ENCODE measurements at places on chromosomes 6 and 20.
A peak's percentile ranks its signal among the peaks of the same experiment; 100 is the strongest.

GRCh38 chr6:27678469-27678868 is 205.6 kb upstream of the ZNF184 start:
- DNase-seq: no peak

DNA sequence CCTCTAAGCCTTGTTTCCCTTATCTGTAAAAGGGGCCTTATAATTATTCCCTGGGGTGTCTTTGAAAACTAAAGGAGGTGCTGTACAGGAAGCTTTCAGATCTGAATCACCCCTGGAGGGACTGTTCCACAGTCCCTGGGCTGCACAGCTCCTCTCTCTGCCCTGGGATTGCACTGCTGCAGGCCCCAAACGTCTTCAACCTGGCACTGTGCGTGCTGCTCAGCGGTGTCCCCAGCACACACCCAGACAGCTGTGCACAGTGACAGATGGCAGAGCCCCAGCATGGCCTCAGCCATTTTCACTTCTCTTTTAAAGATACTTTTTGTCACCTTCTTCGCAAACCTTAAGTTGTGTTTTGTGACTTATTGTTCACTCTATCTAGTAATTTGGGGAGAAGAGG is 50.7 kb upstream of the INSM1 start:
- no peak for DNase-seq

GRCh38 chr6:111187874-111188273 is 100.6 kb downstream of the SLC16A10 start:
- DNase-seq: no peak

GRCh38 chr20:2301164-2301622 is 5.4 kb downstream of the TGM3 start:
- DNase-seq: no peak

- no peak for DNase-seq
Measured at GRCh38 chr6:130694606-130695005, 132.6 kb upstream of the SMLR1 start.

- DNase-seq: peak; percentile 19
Measured at GRCh38 chr6:150835620-150836019, 29.9 kb upstream of the MTHFD1L start.

- DNase-seq: no peak
Measured at GRCh38 chr20:13443690-13444089, 195.0 kb downstream of the TASP1 start.

GRCh38 chr6:25016014-25016720 is 80.4 kb upstream of the RIPOR2 start:
- DNase-seq: no peak

DNA sequence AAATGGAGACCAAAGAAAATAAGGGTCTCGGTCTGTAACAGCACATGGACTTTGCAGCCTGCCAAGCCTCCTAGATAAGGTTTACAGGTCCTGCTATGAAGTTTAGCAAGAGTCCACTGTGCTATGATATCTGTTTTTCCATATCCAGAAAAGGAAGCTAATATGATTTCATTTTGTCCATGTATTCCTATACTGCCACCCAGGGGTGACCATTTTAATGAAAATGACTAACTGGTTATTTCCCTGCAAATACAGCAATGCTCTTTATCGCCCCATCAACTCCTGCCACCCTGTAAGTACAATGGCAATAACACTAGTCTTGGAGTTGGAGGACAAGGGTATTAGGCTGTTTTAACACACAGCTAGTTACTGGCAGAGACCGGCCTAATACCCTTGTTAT is 115.2 kb upstream of the GLP1R start:
- peak; percentile 1 for DNase-seq

GRCh38 chr20:4038676-4039370 is 23.5 kb upstream of the RNF24 start:
- no peak for DNase-seq

- DNase-seq: no peak
Measured at GRCh38 chr6:20312606-20313005, 89.1 kb upstream of the E2F3 start.

- no peak for DNase-seq
Measured at GRCh38 chr6:153588330-153588729, 450.7 kb upstream of the OPRM1 start.

DNA sequence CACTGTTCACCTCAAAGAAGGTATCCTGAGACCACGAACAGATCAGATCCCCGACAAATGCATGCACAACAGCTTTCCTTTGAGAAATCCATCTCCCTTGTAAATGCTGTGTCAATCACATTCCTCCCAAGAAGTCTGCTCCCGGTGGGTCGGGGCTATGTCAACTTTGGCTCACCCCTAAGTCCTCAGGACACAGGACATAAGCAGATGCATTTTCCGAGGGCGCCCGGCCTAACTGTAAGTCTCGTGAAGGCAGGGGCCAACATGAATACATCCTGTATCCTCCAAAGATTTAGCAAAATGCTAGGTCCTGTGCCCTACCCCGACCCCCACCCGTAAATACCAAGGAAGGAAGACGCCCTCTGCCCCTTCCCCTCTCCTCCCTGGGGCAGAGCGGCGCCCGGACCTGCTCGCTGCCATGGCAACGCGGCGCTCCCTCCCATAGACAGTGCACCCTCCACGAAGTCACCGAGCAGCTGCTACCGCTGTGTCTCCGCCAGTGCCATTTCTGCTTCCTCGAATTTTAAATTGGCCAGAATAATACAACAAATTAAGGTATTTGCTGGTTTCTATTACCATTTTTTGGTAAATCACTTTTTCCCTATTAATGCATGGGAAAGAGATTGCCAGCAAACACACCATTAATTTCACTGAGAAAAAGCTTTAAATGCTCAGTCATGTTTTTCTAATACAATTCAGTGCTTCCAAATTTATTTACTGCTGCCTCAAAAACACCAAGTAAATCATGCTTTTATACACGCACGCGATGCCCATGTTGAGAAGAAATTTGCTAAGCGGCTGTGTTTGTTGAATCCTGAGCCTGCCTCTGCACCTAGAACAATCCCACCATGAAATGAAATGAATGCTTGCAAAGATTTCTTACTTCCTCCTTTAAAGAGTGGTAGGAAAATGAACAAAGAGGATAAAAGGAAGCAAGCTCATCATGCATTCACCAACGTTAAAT is 100.6 kb downstream of the PCSK2 start:
- DNase-seq: no peak

- DNase-seq: no peak
Measured at GRCh38 chr6:125444006-125444923, 142.5 kb upstream of the HDDC2 start.

- DNase-seq: no peak
Measured at GRCh38 chr6:113649880-113650609, 207.1 kb upstream of the MARCKS start.

GRCh38 chr6:157615420-157615769 is 207.7 kb upstream of the SNX9 start:
- no peak for DNase-seq

DNA sequence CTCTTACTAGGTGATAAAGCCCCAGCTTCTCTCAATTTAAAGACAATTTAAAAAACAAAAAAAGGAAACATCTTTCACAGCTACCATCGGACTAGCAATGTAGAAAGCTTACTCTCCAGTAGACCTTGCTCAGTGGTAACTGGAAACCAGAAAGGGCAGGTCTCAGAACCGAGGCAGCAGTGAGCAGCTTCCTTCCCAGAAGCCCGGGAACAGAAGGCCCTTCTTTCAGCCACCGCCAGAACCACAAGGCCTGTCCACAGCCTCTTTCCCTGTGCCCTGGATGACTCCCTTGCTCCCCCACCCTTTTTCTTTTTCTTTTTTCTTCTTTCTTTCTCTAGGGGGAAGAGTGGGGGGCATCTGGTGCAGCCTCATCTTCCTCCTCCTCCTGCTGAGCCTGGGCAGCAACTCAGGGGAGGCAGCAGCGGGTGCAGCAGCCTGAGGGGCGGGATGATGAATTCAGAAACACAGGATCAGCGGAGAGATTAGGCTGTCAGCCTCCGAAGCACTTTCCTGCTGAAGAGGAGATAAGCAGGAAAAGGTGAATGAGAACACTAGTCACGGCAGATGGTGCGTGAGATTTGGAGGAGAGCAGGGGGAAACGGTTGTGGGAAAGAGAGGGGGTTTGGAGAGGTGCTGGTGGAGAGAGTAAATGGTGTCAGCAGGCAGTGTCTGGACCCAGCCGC is 158.5 kb downstream of the ID4 start:
- peak; percentile 39 for DNase-seq

- no peak for DNase-seq
Measured at GRCh38 chr6:120938876-120939472, 395.3 kb downstream of the TBC1D32 start.

DNA sequence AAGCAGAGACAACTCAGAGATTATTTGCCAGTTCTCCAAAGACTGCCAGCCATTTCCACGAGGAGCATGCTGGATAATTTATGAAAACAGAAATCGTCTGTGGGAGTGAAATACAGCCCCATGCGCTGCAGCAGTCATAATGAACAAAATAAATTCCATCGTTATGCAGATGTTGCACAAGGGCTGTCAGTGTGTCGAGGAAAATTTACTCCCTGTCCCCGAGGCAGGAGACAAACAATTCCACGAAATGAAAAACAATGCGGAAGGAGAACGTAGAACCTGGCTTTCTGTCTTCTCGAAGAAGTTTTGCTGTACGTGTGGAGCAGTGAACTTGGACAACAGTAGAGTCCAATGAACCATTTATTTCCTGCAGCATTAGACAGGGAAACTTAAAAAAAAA is 399.4 kb downstream of the CD83 start:
- DNase-seq: no peak

DNA sequence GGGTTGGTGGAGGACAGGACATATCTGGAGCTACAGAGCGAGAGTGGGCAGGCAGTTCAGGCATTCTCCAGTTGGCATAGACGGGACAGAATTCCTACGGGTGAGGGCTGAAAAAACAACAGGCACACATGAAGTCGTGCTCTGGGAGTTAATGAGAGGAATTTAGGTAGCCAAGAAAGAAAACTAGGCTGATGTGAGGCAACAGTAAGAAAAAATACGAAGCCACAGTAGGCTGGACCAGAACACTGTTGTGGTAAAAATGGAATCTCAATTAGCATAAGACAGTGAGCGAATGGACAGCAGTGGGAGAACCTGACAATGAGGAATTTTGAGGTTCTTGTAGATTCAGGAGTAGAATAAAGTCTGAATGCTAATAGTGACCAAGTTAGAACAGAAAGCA is 488.1 kb upstream of the AGPAT4 start:
- DNase-seq: no peak

All from DMS153 (cell line).